Stimulated activated CD4-positive, alpha-beta T cell treated with anti-CD3 and anti-CD28 coated beads, Interleukin-15, amount 100 ng/mL, for 1 hour (primary cell): ENCODE measurements at places on chromosomes 6 and 20.
A peak's percentile ranks its signal among the peaks of the same experiment; 100 is the strongest.

DNA sequence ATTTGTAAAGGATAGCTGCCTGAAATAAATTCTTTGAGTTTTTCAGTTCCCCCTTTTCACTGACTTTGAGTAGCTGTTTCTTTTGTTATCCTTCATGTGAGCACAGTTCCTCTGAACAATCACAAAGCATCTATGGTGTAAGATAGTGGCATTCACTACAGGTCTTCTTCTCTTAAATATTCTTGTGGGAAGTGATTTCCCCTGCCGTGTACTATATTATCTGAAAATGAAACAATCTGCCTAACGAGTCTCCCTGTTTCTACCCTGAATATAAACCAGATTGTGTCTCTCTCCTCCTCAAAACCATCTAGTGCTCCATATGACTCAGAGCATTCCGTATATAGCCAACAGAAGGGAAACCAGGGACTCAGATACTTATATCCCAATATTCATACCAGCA, 380.1 kb upstream of the SOX4 start:
- DNase-seq: no peak

DNA sequence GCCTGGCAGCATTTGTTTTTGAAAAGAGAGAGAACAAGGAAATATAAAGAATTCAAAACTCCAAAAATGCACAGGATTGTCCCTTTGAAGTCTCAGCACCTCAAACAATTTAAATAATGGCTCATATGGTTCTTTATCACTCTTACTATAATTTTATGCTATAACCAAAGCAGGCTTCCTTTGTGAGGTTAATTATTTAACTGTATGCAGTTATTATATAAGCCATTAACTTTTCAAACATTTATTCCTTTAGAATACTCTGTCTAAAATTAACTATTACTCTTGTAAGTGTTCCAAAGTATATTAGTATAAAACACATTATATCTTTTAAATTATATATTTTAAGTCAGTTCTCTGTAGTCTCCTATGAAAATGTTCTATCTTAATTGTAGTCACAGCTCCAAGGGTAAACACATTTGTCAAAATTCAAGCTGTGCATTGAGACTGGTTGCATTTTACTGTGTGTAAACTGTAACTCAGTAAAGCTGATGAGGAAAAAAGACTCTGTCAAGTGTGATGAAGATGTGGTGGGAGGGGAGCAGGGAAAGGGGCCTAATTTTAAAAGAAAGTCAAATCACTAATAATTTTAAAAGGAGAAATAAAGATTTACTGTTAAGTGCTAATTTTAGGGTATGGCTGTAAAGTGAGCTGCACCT, 20.0 kb upstream of the PLAGL1 start:
- no peak for DNase-seq

- DNase-seq: no peak
Measured at GRCh38 chr20:46160661-46161060, 42.5 kb downstream of the CD40 start.

DNA sequence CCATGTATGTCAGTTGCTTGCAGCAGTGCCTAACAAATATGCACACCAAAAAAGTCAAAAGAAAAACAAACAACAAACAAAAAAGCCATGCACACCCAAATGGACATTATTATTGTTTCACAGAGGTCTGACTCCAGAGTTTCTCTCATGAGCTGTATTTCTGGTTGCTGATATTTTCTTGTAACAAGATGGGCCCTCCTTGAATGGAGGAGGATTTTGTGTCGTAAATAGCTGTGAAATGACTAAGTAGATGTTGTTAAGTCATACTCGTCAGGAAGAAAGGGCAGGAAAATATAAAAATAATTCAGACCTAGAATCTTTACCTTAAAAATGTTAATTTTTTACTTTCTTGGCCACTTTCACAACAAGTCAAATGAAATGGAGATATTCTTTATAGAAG, 96.0 kb downstream of the PLEKHG1 start:
- DNase-seq: no peak

- DNase-seq: no peak
Measured at GRCh38 chr20:45097485-45098102, 3.3 kb downstream of the KCNS1 start.

DNA sequence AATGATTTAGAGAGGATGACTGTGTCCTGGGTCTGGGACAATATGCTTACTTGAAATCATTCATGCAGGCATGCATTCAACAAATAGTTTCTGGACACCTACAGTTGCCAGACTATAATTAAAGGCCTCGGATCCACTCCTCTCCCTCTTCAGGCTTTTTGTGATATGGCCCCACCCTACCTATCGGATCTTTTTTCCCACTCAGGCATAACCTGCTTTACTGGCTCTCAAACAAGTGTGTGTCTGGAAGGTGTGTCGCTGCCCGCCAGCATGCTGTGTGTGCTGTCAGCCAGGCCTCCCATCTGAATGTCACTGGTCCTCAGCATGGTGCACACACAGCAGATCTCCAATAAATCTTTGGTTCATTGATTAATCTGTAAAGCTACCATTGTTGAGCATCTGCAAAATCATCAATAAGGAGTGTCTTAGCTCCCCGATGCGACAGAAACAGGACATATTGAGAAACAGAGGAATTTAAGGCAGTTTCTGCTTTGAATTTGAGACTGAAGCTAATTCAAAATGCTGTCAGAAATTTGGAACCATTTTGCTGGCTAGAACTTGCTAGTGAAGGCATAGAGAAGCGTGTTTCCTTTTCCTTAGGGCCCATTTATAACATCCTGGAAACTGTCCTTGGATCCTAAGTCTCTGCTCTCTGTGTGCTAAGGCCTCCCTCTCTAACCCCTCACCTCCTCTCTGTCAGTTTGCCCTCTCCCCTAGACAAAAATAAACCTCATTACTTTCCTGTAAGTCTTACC, 23.5 kb upstream of the CCN6 start:
- DNase-seq: no peak

GRCh38 chr6:133070410-133071043, 170.6 kb upstream of the EYA4 start:
- DNase-seq: no peak

- DNase-seq: no peak
Measured at GRCh38 chr6:113495521-113495920, 361.6 kb upstream of the MARCKS start.

DNA sequence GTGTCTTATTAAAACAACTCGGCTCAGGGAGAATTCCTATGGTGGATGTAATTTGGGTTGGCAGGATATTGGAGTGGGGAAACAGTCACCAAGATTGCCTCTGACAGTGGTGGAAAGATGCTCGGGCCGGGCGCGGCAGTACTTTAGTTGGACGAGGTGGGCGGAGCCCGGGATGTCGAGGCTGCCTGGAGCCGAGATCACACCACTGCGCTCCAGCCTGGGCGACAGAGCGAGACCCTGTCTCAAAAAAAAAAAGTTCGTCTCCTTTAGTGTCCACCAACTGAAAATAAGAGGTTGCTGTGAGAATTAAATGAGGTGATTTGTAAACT, 621 bp downstream of the NOL7 start:
- peak; percentile 30 for DNase-seq

GRCh38 chr20:7665376-7665775, 274.9 kb downstream of the HAO1 start:
- DNase-seq: no peak

DNA sequence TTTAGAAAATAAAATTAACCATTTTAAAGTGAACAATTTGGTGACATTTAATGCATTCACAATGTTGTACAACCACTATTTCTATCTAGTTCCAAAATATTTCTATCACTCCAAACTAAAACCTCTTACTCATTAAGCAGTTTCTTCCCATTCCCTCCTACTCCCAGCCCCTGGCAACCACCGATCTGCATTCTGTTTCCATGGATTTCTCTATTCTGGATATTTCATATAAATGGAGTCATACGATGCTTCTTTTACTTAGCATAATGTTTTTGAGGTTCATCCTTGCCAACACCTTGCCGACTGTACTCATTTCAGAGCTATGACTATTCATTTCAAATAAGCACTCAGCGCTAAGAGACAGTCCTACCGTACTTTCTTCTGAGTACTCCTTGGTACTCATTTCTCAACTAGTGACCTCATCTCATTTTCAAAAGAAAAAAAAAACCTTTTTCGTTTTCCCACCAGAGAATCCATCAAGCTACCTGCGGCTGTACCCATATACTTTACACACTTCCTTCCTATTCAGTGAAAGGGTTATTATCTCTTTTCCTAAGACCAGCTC, 259.2 kb downstream of the UTRN start:
- no peak for DNase-seq

DNA sequence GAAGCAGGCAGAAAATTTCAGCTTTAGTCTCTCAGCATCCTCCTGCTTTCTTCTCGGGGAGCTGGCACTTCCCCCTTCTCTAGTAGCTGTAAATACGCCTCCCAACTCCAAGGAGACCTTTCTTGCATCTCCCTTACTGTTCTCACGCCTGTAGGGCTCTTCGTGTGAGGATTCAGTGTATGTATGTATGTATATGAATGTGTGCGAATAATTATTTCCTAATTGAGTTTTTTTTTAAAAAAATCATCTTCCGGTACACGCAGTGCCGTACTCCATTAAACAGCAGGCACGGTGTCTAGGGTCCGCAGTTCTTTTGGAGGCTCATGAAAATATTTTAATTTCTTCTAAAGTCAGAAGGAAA, 85.4 kb downstream of the HFE start:
- no peak for DNase-seq

DNA sequence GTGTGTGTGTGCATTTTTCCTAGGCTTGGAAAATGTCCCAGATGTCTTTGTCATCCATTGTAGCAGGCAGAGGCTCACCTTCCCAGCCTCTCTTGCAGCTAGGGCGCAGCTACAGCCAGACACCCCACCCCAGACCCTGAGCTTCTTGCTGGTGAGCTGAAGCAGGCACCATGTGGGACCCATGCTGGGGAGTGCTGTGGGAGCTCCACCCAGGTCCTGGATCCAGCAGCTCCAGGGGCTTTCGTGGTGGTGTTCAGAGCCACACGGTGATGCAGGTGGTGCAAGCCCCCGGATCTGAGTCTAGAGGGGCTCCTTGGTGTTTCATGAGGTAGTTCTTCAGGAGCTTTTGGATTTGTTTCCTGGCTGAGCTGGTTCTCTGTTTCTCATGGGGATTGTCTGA, 56.0 kb upstream of the ZFP64 start:
- DNase-seq: no peak

GRCh38 chr6:13066050-13066449, 262.3 kb downstream of the TBC1D7 start:
- DNase-seq: no peak

DNA sequence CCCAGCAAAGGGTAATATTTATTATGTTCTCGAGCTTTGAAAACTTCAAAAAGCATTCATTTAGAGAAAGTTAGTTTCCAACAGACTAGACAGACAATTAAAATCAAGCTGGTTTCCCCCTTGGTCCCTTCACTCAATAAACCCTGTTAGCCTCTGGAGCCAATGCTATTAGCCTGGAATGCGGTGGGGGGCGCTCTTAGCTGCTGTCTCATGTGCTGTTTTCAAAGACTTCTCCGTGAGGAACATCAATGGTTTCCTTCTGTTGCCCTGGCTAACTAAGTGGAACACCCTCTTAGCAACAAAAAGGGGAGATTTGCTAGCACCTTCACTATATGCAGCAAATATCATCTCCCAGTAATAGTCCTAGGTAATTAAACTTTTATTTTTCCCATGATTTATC, 86.4 kb downstream of the LY86 start:
- DNase-seq: no peak

GRCh38 chr20:53672484-53673129, 79.0 kb upstream of the ZNF217 start:
- no peak for DNase-seq

DNA sequence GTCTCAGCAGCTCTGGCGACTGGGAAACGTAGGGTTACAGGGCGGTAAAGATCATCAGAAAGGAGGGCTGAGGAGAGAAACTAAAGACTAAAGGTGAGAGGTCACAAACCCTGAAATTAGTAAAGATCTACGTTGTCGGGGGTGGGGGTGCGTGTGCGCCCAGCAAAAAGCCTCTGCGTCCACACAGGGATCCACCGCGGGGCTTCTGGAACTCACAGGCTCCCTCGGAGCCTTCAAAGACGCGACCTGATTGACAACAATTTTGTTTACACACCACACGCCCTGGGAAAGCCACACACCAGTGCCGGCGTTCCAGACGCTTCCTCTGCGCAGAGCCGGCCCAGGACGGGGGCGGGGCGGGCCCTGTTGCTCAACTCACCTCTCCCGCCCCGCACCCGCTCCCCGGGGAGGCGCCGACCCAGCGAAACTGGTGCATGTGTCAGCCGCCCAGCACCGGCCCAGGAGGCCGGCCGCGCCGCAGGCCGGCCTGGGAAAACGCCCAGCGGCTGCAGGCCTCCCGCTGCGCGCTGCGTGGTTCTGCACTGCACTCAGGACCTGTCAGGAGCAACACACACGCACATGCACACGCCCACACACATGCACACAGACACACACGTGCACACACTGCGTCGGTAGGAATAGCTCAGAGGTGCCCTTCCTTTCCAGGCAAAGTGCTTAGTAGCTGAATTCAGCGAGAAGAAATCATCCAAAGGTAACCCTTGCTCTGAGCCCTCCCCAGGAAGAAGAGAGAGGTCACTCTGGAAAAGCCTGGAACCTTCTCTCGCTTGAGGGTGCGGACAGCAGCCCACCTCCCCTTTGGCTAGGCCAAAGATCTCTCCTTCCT, 57.2 kb upstream of the ARID1B start:
- peak; percentile 58 for DNase-seq

- DNase-seq: no peak
Measured at GRCh38 chr20:38098952-38099351, 65.4 kb downstream of the RPRD1B start.

- no peak for DNase-seq
Measured at GRCh38 chr6:37109714-37110499, 60.0 kb upstream of the PIM1 start.

GRCh38 chr6:123497025-123497424, 139.7 kb downstream of the TRDN start:
- no peak for DNase-seq

DNA sequence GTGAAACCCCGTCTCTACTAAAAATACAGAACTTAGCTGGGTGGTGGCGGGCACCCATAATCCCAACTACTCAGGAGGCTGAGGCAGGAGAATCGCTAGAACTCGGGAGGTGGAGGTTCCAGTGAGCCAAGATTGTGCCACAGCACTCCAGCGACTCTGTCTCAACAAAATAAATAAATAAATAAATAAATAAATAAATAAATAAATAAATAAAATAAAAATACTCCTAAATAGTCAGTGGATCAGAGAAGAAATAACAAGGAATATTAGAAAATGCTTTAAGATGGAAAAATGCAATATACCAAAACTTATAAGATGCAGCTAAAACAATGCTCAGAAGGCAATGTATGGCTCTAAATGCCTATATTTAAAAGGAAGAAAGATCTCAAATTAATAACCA, 39.0 kb upstream of the SASH1 start:
- DNase-seq: no peak

DNA sequence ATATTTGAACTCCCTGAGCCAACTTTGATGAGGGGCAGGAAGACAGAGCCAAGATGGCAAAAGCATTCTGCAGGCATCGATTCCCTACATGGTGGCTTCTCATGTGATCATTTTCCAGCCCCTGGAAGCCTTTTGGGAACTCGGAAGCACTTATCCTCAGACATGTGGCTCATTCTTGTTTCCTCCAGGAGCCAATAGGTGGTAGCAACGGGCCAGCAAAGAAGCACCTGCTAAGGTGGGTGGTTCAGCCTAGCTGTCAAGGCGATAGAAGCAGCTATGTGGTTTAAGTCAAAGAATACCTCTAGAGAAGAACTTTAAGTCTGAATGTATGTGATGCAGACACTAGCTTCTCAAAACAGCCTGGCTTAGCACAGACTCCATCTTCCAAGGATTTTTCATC, 64.9 kb upstream of the PAX1 start:
- no peak for DNase-seq

GRCh38 chr20:36254076-36254475, 17.8 kb downstream of the AAR2 start:
- no peak for DNase-seq
